NCI-H187 treated with DMSO at 0.1 percent for 48 hours (cell line): ENCODE measurements at places on chromosomes 2 and 18.
A peak's percentile ranks its signal among the peaks of the same experiment; 100 is the strongest.

- DNase-seq, result no peak
These were observed 590 bp downstream of the MDH1 start for GRCh38 chr2:63589148-63589958.

DNA sequence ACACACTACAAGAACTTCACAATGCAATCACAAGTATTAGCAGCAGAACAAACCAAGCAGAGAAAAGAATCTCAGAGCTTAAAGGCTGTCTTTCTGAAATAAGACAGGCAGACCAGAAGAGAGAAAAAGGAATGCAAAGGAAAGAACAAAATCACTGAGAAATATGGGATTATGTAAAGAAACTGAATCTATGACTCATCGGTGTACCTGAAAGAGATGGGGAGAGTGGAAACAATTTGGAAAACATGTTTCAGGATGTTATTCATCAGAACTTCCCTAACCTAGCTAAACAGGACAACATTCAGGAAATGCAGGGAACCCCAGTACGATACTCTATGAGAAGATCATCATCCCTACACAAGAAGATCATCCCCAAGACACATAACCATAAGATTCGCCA is 499.0 kb upstream of the CHAC2 start:
- no peak for DNase-seq

DNA sequence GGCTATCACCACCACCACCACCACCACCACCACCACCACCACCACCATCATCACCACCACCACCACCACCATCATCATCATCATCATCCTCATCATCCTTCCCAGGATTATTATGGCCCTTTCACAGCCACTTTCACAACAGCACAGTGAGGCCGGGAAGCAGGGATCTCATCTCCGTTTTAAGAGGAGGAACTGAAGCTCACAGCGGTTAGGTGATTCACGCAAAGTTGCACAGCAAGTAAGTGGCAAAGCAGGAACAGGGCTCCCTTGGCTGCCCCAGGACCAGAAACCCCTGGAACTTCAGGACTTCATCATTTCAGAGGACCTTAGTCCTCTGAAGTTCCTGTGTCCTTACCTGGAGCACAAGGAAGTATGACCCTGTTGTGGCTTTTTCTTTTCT is 26.8 kb downstream of the MRPL35 start:
- DNase-seq, result no peak

DNA sequence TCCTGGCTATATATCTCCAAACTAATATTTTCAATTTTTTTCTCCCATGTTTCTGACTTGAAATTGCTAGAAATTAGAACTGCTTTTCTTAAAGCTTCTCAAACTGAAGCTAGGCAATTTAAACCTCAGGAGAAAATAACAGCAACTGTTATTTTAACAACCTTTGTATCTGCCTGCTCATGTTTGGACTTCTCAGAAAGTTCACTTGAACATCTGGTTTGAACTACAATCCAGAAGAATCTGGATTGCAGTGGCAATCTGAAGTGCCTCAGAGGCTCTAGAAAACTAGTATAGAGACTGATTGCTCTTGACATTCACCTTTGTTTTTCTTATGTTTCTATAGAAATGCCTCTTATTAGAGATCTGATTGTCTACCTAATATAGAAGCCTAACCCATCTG is 64.1 kb downstream of the STAT4 start:
- no peak for DNase-seq

DNA sequence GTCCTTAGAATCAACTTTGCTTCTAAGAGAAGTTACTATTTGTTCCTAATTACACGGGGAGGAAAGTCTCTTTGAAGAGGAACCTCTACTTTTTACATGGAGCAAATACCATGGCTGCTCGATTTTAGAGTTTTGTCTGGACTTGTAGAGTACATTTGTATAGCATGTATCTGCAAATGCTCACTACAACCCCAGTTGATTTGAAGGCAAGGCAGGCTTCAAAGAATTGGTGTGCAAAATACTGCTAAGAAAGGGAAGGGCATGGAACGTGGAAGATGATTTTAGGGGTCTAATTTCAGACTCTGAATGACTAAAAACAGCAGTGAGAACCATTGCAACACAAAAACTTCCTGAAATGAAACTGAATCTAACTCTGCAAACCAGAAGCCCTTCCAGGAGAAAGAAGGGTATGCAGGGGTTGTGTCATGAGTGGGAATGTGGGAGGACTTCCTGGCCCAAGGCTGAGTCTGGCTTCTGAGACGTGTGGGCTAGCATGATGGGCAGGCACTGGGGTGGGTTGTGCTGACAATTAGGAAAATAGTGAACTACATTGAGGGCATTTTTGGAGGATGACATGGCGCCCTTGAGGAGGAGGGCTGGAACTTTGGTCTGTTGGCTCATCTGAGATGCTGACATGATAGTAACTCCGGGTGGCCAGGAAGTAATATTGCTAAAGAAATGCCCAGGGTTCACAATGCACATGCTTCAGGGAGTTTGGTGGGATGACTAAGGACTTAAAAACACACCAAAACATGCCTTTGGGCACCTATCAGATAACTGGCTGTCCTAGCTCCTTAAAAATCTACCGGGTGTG is 18.9 kb upstream of the IL1R2 start:
- no peak for DNase-seq

DNA sequence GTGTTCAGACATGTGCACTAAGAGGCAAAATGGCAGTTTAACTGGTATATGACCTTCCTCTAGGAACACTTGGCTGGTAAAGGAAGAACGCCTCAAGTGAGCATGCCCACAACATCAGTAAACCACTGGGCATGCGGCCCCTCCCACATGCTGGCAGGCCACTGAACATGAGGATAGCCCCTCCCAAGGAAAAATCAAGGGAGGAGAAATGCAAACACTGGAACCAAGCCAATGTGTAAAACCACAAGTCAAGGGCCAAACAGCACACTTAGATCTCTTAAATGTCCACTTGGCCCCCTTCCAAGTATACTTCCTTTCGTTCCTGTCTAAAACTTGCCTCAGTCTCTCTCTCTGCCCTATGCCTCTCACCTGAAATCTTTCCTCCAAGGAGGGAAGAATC is 980.8 kb downstream of the TSN start:
- DNase-seq, result peak; percentile 74

DNA sequence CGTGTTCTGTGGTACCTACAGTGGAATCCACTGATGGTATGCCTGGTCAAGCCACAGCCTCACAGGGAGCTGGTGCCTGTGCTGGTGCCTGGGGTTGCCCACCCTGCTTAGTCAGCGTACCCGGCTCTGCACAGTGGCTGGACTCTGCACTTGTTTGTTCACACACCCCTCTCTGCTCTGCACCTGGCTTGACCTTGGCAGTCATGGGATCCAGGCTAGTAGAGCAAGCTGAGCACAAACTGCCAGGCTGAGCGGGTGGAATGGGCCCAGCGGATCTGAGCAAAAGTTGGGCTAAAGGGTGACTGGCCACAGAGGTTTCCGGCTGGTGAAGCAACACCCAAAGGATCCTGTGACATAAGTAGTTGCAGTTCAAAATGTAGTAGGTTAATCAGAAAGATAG is 163.5 kb downstream of the CDH19 start:
- no peak for DNase-seq

DNA sequence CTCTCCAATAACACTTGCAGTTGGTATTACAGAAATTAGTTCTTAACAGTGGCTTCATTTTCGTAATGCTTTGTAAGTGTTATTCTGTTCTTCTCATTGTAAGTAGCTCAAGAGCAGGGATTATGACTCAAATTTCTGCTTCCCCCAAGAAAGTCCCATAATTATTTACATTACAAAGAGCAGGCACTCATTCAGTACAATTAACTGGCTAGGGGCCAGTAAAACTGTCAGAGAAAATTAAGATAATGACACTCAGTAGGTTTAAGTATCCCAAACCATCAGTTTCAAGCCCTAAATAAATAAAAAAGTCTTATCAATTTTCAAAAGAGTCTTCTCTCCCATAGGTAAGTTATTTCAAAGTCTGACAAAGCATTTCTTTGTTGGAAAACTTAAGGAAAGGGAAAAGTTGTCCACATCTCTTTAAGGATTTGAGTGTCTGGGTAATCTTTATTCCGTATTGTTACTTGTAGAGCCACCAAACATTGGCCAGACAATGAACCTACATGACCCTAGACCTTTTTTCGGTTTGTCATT is 137.1 kb downstream of the ARHGAP28 start:
- no peak for DNase-seq

GRCh38 chr2:238947243-238947760 is 99.4 kb downstream of the TWIST2 start:
- DNase-seq, result no peak

GRCh38 chr2:136422512-136422911 is 304.6 kb upstream of the CXCR4 start:
- no peak for DNase-seq

DNA sequence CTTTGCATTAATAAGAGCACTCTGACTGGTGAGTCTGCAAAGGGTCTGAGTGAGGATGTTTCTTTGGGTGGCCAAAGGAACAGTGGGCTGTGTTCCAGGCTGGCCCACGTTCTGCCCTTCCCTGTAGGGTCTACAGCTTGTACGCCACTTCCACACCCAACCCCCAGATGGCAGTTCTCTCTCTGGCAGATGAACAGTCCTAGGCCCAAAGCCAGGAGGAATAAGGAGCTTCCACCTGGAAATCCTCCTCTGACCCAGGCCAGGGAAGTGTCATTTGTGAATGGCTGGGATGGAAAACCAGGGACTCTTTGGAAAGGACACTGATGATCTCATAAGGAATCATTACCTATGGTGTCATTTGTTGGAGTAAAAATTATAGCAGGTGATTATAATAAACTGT is 6.6 kb downstream of the OTOF start:
- no peak for DNase-seq

DNA sequence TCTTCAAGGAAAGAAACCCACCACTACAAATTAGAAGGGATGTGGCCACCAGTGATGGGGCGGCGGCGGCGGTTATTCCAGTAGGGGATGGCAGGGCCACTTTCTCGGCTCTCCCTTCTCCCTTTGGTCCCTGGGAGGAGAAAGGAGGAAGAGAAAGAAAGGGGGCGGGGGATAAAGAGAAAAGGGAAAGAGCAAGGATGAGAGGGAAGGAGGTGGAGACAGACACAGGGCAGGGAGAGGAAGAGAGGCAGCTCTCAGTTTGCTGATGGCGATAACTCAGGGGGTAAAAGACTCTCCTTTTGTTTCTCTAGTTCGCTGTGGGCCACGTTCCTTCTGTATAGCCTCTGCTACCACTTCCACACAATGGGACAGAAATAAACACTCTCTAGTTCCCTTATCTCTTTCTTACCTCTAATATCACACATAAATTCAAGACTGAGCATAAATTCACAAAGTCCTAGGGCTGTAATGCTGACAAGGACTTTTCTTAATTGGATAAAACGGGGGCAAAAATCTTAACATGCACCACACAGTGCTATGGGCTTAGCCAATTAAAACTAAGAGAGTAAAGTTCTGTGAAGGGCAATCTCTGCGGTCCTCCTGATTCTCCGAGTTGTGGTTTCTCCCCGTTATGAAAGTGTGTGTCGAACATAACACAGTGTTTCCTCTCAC is 14.6 kb downstream of the SFT2D3 start:
- no peak for DNase-seq

DNA sequence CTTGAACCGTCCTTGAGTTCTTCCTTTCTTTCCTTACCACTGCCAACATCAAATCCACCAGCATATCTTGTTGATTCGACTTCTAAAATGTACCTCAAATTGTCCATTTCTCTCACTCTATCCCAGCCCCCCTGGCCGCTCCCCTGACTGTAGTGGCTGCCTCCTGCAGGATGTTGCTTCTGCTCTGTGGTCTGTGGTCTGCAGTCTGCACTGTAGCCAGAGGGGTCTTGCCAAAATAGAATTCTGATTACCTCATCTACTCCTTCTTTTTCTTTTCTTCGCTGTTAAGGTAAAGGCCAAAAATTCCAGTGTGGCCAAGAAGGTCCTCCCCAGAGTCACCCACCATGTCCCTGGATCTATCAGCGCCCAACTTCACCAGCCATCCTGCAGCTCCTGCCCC is 79.5 kb upstream of the ALPP start:
- DNase-seq, result no peak

DNA sequence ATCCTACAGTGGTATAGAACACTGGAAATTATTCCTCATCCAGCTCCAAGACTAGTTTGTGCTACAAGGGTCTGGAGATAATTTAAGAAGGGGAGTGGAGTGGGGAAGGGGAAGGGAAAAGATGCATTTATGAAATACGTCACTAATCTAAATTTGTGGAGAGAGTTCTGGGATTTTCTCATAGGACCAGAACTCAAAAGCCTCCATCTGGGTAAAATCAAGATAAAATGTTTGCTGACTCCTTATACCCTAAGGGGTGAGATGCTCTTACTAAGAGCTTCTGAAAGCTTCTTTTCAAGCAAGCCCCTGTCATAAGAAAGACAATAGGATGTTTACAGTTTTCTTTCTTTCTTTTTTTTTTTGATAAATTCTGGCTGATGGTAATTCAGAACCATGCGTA is 88.5 kb upstream of the RBMS1 start:
- no peak for DNase-seq

GRCh38 chr2:100137318-100137717 is 5.1 kb downstream of the AFF3 start:
- DNase-seq, result no peak

GRCh38 chr18:38450876-38451275 is 885.3 kb upstream of the CELF4 start:
- DNase-seq, result no peak

DNA sequence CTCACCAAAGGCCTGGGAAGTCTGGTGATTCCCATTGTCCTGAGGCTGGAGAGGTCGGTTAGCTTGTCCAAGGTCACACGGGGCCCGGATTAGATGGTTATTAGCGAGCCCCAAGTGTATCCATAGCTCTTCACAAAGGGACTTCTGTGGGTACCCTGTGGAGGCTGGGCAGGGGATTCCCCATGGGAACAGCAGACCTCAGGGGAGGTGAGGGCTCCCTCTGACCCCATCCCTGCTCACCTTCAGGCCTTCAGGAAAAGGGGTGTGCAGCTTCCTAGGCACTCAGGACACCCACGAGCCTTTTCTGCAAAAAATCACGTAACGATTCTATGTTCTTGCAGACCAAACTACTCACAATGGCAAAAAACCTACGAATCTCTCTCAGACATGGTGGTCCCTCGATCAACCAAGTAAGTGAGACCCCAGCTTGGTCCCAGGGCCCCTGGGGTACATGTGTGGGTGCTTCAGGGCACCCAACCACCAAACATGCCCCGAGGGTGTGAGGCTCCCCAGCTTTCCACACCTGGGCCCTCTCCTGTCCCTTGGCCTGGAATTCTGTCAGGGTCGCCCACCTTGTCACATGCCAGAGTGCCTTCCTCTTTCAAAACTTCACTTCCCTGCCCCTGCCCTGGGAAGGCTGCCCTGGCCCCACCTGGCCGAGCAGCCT is 40.3 kb downstream of the PDIA6 start:
- DNase-seq, result no peak
